ENCODE measurements at places on chromosomes 13 and 19.
A peak's percentile ranks its signal among the peaks of the same experiment; 100 is the strongest.

GRCh38 chr13:76762721-76763120, 123.5 kb downstream of the KCTD12 start:
- DNase-seq = no peak

GRCh38 chr19:29512748-29513147, 13.0 kb upstream of the VSTM2B start:
- no peak for DNase-seq

DNA sequence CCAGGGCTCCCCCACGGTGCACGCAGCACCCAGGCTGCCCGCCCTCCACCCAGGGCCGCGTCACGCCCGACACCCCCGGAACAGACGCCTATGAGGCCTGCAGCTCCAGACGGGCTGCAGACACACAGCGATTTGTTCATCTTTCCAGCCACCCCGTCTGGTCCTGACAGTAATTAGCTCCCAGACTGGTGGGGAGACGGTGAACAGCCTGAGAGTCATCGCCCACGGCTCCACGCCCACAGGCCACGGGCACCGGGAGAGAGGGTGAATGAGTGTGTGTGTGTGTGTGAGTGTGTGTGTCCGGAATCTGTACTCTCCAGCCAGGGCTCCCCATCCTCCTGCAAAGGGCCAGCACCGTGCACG, 18.1 kb downstream of the GADD45B start:
- DNase-seq = no peak

DNA sequence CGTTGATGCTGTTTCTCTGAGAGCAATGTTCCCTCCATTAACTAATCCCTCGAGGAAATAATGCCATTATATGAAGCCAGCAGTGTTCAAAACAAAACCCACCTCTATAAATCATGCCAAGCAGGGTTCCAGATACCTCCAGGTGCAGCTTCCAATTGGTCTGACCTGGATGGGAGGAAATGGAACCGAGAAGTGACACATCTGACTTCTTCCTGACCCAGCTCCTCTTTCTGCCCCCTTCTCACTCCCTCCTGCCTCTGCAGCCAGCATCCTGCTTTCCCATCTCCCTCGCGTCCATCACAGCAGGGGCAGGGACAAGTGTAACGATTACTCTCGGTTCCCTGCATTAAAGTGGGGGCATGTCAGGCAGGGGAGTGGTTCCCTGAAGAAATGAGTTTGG, 37.5 kb downstream of the HSPH1 start:
- DNase-seq = no peak

- DNase-seq = no peak
Measured at GRCh38 chr13:87942205-87942604, 271.0 kb downstream of the SLITRK5 start.

DNA sequence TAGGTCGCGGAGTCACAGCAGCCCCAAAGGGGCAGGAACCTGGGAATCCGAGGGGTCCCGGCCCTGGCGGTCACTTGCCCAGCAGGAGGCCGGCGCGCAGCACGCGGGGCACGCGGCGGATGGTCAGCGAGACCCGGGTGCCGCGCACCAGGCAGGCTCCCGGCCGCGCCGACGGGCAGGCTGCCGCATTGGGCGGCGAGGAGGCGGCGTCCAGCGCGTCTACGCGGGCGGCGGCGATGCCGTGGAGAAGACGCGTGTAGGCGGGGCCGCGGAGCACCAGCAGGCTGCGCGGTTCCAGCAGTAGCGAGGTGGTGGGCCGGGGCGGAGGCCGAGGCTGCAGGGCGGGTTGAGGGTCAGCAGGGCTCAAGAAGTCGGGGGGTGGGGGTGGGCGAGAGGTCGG, 607 bp upstream of the SYNE4 start:
- no peak for DNase-seq

- DNase-seq = no peak
Measured at GRCh38 chr13:62087124-62087523, 671.5 kb upstream of the PCDH20 start.

DNA sequence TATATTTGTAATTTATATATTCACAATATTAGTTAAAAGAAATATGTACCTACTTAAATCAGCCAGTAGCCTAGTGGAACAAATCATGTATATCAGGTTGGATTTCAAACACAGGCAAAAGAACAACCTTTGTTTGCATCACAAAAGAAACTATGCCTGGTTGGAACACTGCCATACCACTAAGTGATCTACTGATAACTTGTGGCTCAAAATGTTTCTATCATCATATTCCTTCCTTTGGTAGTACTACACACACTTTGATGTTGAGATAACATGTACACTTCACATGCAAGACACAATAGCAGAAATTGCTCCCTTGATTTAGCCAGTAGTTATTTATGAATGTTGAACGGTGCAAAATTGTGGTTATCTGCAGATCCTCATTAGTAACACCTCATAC, 146.0 kb upstream of the GPC6 start:
- DNase-seq = peak; percentile 66

DNA sequence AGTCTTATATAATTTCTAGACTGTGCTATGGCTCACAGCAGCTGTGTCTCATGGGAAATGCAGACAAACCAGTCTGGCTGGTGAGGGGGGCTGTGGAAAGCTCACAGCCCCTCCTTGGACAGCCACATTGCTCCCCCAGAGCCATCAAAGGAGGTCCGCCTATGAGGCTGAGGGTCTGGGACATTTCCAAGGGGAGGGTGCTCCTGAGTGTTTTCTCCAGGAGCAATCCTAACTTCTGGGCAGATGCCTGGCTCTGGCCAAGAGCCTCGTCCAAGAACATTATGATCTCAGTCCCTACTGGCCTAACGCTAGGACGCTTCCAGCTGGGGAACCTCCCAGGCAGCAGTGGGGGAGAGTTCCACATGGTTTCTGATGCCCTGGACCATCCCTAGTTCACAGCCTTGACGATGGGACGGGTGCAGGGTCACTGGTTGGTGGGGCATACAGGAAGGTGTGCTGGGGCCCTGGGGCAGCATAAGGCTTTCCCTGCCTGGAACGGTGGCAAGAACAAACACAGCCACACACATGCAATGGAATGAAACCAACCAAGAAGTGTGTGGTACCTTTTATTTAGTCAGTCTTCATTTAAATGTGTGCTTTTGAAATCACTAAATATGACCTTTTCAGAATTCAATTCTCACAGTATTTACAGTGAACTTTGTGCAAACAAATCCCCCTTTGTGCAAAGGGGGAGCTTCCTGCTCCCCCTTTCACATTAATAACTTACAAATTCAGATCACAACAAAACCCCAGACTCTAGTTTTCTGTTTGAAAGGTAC, 60.6 kb downstream of the CDADC1 start:
- DNase-seq = no peak

- DNase-seq = no peak
Measured at GRCh38 chr19:29680937-29681336, 15.7 kb downstream of the PLEKHF1 start.

DNA sequence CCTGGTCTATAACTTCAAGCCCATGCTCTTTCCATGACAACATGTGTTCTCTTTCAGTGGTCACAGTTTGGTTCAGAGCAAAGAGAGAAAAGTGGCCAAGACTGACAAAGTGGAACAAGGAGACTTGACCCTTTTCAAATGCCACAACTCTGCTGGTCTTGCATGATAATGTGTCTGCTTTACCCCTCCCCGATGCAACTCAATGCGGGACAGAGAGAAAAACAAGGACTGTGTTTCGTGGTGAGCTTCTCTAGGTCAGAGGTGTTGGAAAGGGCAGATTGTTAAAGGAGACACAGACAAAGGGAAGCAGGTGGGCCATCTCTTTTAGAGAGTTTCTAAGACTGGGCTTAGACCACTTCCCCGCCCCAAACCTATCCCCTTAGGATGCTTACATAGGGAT, 61.6 kb upstream of the SERTM1 start:
- DNase-seq = no peak

DNA sequence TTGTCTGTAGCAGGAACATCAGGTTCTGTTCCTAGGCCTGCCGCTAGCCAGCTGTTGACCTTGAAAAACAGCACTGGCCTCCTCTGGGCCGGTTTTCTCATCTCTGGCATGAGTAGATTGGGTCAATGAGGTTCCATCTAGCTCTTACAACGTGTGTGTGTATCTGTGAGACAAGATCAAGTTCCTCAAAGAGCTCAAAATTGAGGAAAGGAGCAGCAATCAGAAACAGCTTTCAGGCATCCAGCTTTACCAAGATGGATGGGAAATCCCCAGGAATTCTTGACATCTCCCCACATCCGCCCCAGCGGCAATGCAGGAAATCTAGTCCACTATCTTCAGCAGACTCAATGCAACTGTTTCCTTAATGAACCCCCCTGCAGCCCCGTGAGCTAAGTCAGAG, 4.9 kb downstream of the FLT1 start:
- DNase-seq = no peak

DNA sequence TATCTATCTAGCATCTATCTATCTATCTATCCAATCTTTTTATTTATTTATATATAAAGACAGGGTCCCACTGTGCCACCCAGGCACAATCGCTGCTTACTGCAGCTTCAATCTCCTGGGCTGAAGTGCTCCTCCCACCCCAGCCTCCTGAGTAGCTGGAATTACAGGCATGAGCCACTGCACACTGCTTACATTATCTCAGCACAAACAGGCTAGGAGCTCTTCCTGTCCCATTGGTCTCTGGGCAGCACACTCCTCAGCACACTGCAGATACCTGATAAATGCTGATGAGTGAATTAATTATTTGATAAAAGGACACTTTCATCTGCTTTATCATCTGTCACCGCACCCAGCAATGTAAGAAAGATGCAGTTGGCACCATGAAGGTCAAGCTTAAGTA, 16.1 kb downstream of the ZNF562 start:
- no peak for DNase-seq

DNA sequence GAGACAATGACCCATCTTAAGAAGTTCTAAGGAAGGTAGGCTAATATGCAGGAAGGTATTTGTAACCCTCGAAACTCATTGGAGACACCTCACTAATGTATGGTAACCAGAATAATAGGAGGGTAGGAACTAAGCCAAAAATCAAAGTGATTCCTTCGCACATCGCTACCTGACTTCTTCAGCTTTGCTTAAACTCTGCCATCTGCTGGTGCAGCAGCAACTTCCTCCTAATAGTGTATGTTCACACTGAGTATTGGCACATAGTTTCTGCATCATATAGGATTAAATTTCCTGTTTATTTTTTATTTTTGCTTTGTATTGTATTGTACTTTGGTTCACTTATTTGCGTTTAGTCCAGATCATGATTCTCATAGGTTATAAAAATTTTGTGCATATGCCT, 676.2 kb downstream of the GPC5 start:
- DNase-seq = no peak

- no peak for DNase-seq
Measured at GRCh38 chr13:41610404-41610803, 153.1 kb downstream of the RGCC start.

GRCh38 chr13:42638886-42639285, 64.9 kb downstream of the TNFSF11 start:
- no peak for DNase-seq

Data from SK-N-MC (cell line).